GDM1 (cell line): ENCODE measurements at places on chromosomes 7 and 10.

DNA sequence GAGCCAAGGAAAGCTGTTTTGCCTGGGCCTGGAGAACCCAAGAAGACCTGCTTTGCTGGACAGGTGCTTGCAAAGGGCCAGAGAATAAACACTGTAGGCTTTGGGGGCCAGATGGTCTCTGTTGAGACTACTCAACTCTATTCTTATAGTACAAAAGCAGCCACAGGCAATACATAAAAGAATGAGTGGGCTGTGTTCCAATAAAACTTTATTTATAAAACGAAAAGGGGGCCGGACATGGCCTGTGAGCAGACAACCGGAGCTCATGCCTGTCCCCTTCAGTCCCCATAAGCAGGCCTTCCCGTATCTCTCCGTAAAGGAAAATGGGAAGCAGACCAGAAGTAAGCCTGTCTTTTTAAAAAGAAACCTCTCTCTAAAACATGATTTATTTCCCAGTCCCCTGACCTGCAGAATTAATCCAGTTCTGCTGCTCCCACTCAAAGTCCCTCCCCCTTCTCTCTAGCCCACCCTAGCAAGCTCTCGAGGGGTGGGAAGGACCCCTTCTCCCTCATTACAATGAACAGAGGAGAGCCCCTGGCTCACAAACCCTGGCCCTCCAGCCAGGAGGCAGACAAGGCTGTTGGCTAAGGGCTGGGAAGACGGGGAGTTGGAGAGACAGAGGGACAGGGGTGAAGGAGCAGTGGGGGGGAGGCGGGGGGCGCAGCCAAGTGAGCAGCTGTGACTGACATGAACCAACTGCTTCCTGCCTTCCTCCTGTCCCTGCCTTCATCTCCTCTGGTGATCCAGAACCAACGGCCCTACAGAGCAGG, 177.8 kb downstream of the NEURL1 start:
- DNase-seq = no peak

GRCh38 chr10:125350519-125350918, 190.2 kb upstream of the CTBP2 start:
- DNase-seq = no peak

GRCh38 chr10:72194949-72195348, 20.9 kb upstream of the ANAPC16 start:
- DNase-seq = no peak

GRCh38 chr7:1176891-1177373, 16.9 kb upstream of the ZFAND2A start:
- DNase-seq = peak; percentile 77

GRCh38 chr7:72438491-72438890, 26.4 kb upstream of the CALN1 start:
- DNase-seq = no peak

- no peak for DNase-seq
Measured at GRCh38 chr10:121113385-121113696, 262.2 kb downstream of the WDR11 start.

- peak; percentile 71 for DNase-seq
Measured at GRCh38 chr10:133357285-133358161, at the start of gene FUOM. Gene FUOM (minus strand): TSS chr10:133358019. CDS start chr10:133358007, 12 bp downstream.

DNA sequence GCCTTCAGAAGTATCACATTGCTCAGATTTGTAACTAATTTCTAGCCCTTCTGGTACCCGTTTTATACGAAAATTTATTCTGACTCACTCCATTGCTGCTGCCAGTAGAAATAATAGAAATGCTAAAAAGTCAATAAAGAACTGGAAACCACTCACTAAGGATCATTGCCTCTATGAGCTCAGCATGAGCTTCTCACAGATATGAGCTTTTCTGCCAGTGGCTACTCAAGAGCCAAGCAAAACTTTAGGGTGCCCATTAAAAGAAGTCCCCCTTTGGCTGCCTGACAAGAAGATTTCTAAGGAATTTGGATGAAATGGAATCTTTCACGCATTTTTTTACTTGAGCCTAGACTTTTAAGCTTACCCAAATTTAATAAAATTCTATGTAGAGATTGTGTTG, 52.5 kb downstream of the GPR37 start:
- no peak for DNase-seq

DNA sequence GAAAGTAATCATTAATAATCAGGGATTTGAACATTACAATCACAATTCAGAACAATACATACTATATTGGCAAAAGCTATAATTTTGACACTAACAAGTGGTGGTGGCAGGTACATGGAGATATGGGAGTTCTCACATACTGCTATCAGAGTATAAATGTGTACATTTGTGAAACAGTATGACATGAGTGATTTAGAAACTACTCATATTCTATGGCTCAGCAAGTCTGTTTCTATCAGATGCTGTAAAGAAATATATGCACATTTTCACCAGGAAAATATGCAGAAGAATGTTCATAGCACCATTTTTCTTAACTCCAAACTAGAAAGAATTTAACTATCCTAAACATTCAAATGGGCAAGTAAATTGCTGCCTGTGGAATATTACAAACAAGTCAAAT, 620.0 kb downstream of the SH2D4B start:
- DNase-seq = no peak

DNA sequence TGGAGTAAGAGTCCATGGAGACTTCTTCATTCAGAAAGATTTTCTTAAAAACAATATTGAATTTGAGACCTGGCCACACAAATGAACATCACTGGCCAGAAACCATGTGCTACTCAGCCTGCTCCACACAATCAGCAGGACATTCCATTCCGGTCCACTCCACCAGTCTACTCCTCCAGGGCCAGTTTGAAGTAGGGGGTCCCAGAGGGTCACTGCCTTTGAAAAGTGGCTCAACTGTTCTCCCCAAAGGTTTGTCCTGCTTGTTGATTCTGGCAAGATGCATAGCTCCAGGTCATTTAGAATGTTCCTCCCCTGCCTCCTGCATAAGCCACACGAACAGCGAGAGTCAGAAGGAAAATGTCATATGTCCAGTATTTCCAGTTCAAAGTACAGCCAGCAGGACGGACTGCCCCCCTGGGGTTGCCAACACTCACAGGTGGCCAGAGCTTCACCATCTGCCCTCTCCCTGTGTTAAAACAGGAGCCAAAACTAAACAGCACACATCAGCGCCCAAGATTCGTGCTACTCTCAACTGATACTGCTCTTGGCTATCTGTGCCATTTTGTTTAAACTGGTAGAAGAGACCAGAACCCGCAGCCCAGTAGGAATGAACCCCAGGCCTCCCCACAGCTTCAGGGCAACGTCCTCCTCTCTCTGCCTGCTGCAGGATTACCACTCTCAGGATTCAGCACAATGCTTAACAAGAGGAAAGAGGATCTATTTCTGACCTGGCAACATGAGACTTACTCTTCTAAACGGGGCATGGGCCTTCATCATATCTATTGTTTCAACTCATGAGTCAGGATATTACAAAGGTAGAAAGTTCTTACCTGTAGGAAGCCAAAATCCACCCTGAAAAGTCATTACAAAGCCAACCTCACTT, 11.3 kb downstream of the GRB10 start:
- DNase-seq = no peak

DNA sequence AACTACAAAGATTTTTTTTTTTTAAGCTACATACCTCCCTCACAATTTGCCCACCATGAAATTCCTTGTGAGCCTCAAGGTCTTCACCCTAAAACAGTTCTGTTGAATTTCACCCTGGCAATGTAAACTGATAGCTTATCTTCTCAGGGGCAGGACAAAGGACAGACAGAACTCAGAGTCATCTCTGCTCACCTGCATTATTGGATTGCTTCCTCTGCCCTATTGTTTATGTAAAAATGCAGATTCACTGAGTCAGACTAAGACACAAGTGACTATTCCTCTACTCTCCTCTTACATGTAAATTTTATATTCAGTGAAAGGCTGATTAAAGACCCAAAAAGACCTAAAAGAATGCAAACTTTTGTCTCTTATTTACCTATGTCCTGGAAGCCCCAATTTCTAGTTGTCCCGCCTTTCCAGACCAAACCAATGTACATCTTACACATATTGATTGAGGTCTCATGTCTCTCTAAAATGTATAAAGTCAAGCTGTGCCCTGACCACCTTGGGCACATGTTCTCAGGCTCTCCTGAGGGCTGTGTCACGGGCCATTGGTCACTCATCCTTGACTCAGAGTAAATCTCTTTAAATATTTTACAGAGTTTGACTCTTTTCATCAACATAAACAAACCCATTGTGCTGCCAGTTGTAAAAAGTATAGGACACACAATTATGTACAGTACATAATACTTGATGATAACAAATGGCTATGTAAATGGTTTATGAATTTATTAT, 440.2 kb downstream of the HTR7 start:
- no peak for DNase-seq

- DNase-seq = peak; percentile 8
Measured at GRCh38 chr7:124152859-124153692, 120.2 kb upstream of the TMEM229A start.

- DNase-seq = peak; percentile 45
Measured at GRCh38 chr10:30467651-30468338, 33.8 kb downstream of the MAP3K8 start.

- no peak for DNase-seq
Measured at GRCh38 chr7:113279256-113279655, 160.9 kb upstream of the SMIM30 start.

GRCh38 chr7:45174966-45175765, 17.6 kb downstream of the RAMP3 start:
- DNase-seq = no peak

DNA sequence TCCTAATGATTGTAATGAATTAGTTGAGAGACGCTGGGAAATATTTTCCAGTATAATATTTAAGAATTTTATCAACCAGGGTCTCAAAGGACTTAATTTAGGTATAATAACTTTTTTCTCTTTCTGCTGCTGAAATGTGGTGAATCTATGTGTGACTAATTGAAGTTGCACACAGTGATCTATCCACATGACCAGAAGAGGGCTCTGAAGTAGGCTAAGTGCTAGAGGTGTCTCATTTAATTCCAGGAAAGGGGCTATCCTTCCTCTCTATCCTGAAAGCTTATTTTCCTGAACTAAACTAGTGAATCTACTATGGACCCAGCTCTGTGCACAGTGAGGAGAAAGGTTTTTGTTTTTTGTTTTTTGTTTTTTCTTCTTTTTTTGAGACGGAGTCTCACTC, 294.4 kb upstream of the MYO3A start:
- DNase-seq = no peak

GRCh38 chr10:110151467-110151866, 55.9 kb upstream of the MXI1 start:
- no peak for DNase-seq

- DNase-seq = no peak
Measured at GRCh38 chr7:35454575-35455385, 200.9 kb upstream of the TBX20 start.

DNA sequence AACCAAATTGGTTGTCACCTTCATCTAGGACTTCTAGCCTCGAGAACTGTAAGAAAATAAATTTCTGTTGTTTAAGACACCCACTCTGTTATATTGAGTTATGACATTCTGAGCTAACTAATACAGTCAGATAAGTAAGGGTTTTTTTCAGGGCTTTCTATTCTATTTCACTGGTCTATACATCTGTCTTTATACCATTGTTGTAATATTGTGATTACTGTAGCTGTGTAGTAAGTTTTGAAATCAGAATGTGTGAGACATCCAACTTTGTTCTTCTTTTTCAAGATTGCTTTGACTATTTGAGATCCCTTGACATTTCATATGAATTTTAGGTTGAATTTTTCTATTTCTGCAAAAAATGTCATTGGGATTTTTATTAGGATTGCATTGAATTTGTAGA, 7.5 kb downstream of the IFIT1 start:
- DNase-seq = no peak

- DNase-seq = no peak
Measured at GRCh38 chr10:106609470-106610266, 554.8 kb downstream of the SORCS1 start.

- no peak for DNase-seq
Measured at GRCh38 chr7:110620110-110620735, 470.7 kb upstream of the LRRN3 start.

DNA sequence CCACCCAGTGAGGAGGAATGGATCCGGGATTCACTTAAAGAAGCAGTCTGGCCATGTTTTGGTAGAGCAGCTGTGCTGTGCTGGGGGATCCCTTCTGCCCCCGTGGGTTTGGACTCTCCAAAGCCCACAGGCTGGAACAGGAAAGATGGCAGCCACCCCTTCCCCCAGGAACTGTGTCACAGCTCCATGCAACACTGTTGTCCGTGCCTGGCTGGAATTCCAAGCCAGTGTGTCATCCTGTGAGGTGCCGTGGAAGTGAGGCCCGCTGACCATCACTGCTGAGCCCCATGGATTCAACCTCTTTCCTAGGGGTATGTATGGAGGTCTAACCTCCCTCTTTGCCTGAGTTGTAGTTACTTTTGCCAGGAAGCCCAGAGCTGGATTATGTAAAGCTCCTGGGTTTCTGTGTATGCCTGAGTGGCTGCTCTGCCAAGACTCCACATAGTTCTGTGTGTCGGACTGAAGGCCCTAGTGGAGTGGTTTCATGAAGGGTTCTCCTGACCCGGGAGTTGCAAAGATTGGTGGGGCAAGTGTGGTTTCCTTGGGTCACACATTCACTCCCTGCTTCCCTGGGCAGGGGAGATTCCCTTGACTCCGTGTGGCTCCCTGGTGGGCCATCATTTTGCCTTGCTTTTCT, 35.1 kb upstream of the PCGF5 start:
- no peak for DNase-seq

DNA sequence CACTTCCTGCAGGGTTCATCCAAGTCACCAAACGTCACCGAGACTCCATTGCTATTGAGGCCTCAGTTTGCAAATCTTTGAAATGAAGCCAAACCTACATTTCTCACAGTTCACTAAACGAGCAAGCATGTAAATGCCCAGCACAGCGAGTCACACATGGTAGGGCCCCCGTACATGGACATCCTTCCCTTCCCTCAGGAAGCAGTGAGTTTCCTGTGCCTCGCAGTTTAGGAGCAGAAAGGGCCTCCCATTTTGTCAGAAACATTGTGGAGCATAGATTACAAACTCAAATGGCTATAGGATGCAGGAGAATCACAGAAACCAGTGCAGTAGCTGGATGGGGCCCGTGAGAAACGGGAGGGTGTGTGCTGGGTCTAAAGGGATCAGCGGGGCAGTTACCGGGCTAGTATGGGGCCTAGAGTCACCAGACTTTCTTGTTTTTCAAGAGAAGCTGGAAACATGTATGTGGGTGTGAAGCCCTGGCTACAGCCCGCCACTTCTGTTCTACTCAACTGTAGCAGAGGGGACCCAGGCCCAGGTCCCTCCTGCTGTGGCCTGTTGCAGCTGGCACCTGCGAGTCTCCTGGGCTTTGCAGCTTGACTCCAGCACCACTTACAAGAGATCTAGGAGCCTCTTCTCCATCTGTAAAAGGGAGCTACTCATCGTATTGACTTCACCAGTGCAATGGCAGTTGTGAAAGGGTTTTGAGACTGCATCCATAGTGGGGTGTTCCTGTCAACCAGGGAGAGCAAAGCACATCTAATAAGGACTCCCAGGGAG, 14.2 kb upstream of the SLC18A3 start:
- DNase-seq = no peak

- peak; percentile 51 for DNase-seq
Measured at GRCh38 chr7:101784292-101785127, 32.9 kb upstream of the CUX1 start.

- DNase-seq = no peak
Measured at GRCh38 chr7:159038066-159038465, 106.6 kb downstream of the VIPR2 start.
